ENCODE measurements at places on chromosomes 1 and 21.

GRCh38 chr1:245154429-245155271, at the start of gene KIF26B:
Gene KIF26B, plus strand, starts transcription at chr1:245154985. Its CDS starts 440 bp downstream, at chr1:245155425.
- H3K4me3 ChIP-seq: peak within 1 kb of the TSS; percentile 61
- no peak within 1 kb of the TSS for H3K27ac ChIP-seq
- no peak for DNase-seq
- peaks cover 96% of the 10 kb centered on the region for H3K27me3 ChIP-seq
- H3K4me1 ChIP-seq: peaks cover 23% of the 10 kb centered on the region
- no peaks in the 10 kb centered on the region for H3K36me3 ChIP-seq

DNA sequence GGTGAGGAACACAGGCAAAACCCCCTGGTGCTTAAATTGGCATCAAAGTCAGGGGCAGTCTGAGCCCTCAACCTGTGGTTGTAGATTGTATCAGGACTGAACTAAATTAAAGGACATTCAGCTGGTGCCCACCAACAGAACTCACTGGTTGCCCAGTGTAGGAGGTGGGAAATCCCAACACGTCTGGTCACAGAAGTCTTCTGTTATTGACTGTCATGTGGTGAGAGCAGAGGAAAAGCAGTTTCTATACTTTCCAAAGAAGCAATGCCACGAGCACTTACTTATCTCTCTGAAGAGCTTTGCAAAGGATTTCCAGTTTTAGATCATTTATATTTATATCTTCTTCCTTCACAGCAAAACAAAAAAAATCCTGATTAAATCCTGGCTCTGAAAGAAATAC, 15.0 kb upstream of the ACTA1 start:
- H3K36me3 ChIP-seq: no peaks in the 10 kb centered on the region
- no peak for DNase-seq
- no peaks in the 10 kb centered on the region for H3K4me1 ChIP-seq
- H3K27me3 ChIP-seq: no peaks in the 10 kb centered on the region
- no peak overlapping the region for H3K4me3 ChIP-seq
- no peak overlapping the region for H3K27ac ChIP-seq

GRCh38 chr1:154862907-154863306, 7.2 kb downstream of the KCNN3 start:
- H3K4me1 ChIP-seq: no peaks in the 10 kb centered on the region
- DNase-seq: no peak
- H3K27me3 ChIP-seq: peaks cover 46% of the 10 kb centered on the region
- H3K36me3 ChIP-seq: no peaks in the 10 kb centered on the region
- no peak overlapping the region for H3K4me3 ChIP-seq
- H3K27ac ChIP-seq: no peak overlapping the region

DNA sequence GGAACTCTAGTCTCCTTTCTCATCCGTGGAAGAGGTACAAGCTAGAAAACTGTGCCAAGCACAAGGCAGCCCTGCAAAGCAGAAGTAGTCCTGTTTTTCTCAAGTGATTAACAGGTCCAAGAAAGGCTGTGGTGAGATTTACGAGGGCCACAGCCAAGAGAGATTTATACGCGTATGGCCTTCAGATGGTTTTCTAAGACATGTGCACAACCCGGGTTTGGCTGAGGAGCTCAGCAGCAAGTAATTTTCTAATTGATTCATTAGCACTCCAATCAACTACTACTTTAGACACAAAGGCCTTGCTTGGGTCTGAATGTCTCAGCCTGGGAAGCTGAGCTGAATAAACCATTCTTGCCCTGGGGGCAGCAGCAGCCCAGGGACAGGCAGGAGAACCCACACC, 55.8 kb downstream of the SSBP3 start:
- H3K36me3 ChIP-seq: no peaks in the 10 kb centered on the region
- DNase-seq: no peak
- H3K27ac ChIP-seq: no peak overlapping the region
- no peaks in the 10 kb centered on the region for H3K4me1 ChIP-seq

DNA sequence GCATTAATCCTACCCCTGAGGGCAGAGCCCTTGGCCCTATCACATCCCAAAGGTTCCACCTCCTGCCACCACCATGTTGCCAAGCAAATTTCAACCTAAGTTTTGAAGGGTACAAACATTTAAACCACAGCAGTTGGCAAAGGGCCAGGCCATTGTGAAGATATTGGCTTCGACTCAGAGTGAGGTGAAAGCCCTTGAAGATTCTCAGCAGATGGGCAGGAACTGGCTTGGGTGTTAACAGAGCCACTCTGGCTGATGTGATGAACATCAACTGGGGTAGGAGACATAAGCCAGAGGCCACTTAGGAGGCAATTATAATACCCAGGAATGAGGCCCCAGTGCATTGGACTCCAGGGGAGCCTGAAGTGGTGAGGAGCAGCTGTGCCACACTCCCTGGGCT, 207.7 kb upstream of the KAZN start:
- no peaks in the 10 kb centered on the region for H3K4me1 ChIP-seq
- H3K4me3 ChIP-seq: no peak overlapping the region
- H3K36me3 ChIP-seq: no peaks in the 10 kb centered on the region
- no peak for DNase-seq
- no peak overlapping the region for H3K27ac ChIP-seq

DNA sequence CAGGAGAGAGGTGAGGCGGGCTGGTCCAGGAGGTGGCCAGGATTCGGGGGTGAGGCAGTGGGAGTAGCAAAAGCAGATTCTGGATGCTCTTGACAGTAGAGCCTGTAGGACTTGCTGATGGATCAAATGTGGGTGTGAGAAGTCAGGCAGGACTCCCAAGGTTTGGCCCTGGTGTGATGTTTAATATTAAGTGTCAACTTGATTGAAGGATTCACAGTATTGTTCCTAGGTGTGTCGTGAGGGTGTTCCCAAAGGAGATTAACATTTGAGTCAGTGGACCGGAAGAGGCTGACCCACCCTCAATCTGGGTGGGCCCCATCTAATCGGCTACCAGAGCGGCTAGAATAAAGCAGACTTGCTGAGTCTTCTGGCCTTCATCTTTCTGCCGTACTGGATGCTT, 6.8 kb upstream of the RAB4A start:
- H3K27ac ChIP-seq: no peak overlapping the region
- no peaks in the 10 kb centered on the region for H3K27me3 ChIP-seq
- 0 out of 2 replicates have a peak, but pooled peaks cover 5% of the 10 kb centered on the region for H3K4me1 ChIP-seq
- H3K4me3 ChIP-seq: no peak overlapping the region
- no peaks in the 10 kb centered on the region for H3K36me3 ChIP-seq

GRCh38 chr1:198633675-198634121, 5.1 kb upstream of the PTPRC start:
- H3K27ac ChIP-seq: no peak overlapping the region
- H3K4me3 ChIP-seq: no peak overlapping the region
- no peaks in the 10 kb centered on the region for H3K36me3 ChIP-seq

DNA sequence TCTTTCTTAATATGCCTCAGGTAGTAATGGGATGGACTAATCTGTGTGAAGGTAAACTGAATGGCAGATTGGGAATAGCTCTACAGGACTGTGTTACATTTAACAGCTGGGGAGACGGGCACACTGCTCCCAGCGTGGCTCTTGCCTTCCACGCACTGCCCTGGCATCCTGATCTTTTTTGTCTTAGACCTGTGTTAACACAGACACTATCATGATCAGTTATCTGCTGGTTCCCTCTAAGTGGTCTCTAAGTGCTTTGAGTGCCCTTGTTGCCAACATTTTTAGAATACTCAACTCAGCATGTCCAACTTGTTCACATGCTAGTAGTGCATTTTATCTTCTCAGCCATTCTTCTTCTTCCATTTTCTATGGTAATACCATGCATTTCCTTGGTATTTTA, 208.1 kb downstream of the RYR2 start:
- no peak overlapping the region for H3K27ac ChIP-seq
- no peak for DNase-seq
- no peak overlapping the region for H3K4me3 ChIP-seq
- H3K36me3 ChIP-seq: no peaks in the 10 kb centered on the region
- H3K4me1 ChIP-seq: no peaks in the 10 kb centered on the region

DNA sequence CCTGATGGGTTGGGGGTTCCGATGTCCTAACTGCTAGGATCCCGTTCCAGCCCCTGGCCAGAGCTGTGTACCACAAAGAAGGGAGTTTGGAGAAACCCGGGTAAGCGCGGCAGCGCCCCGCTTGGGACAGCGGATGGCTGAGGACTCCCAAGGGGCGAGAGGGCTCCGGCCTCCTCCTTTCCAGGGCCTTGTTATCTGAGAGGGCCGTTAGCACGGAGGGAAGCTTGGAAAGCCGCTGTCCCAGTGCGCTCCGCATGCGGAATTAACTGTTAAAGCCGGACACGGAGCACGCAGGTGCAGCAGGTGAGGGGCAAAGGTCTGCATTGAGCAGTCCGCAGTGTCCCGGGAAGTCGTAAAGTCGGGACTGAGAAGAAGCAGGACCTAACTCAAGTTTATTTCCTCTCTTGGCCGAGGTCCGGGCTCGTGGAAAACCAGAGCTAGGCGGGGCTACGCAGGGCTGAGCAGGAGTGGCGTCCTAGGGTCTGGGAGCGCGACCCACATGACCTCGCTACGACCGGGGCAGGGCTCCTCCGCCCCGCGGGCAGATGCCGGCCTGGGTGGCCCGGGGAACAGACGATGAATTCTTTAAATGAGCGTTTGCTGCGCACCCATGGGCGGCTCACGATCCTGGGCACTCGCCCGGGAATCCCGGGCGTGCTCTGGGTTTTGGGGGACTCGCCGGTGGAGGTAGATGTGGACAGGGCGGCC, 4.5 kb downstream of the LHX4 start:
- DNase-seq: no peak
- H3K27me3 ChIP-seq: no peaks in the 10 kb centered on the region
- H3K27ac ChIP-seq: no peak overlapping the region
- no peaks in the 10 kb centered on the region for H3K36me3 ChIP-seq

GRCh38 chr1:164263540-164263939, 295.4 kb upstream of the PBX1 start:
- no peak for DNase-seq
- H3K27me3 ChIP-seq: no peaks in the 10 kb centered on the region
- no peaks in the 10 kb centered on the region for H3K36me3 ChIP-seq
- no peak overlapping the region for H3K4me3 ChIP-seq

DNA sequence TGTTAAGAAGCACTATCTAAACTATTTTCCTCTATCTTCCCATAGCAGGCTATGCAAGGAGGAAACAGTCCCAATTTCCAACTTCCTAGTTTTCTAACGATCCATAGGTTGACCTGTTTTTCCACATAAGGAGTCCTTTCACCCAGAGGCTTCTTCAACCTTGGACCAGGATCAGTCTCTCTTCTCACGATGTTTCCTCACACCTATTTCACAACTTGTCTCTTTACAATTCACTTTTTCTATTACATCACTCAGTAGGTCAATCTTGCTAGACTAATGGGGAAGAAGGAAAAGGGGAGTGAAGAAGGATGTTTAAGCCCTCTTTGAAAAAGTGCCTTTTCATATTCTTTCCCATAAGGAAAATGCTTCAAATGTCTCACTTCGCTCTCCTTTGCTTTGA, 15.9 kb downstream of the PALMD start:
- H3K4me1 ChIP-seq: peaks cover 63% of the 10 kb centered on the region
- no peaks in the 10 kb centered on the region for H3K27me3 ChIP-seq
- no peak overlapping the region for H3K4me3 ChIP-seq

GRCh38 chr1:42479621-42480020, 16.5 kb downstream of the CCDC30 start:
- DNase-seq: peak; percentile 56
- H3K4me3 ChIP-seq: no peak overlapping the region
- peaks cover 6% of the 10 kb centered on the region for H3K4me1 ChIP-seq
- no peak overlapping the region for H3K27ac ChIP-seq
- H3K27me3 ChIP-seq: no peaks in the 10 kb centered on the region
- no peaks in the 10 kb centered on the region for H3K36me3 ChIP-seq

GRCh38 chr1:157047062-157047410, 1.5 kb upstream of the ARHGEF11 start:
- no peaks in the 10 kb centered on the region for H3K27me3 ChIP-seq
- peaks cover 27% of the 10 kb centered on the region for H3K4me1 ChIP-seq
- no peaks in the 10 kb centered on the region for H3K36me3 ChIP-seq
- H3K27ac ChIP-seq: no peak overlapping the region
- DNase-seq: no peak

DNA sequence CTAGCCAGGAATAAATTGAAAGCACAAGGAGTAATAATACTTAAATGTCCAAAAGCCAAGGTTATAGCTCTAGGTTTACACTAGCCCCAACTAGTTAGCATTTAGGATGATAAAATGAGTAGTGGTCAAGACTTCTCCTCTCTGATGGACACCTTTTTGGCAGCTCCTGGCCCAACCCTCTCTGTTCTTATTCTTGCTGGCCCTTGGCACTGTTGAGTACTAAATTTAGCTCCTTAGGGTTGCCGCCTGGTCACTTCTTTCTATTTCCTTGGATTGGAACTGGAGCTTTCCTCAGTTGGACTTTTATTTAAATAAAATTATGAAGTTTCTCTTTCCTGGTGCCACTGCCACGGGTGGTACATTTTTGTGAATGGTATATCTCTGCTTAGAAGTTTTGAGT, 28.3 kb downstream of the ARID1A start:
- H3K4me3 ChIP-seq: no peak overlapping the region
- no peaks in the 10 kb centered on the region for H3K36me3 ChIP-seq
- H3K27me3 ChIP-seq: no peaks in the 10 kb centered on the region
- peaks cover 61% of the 10 kb centered on the region for H3K4me1 ChIP-seq
- no peak overlapping the region for H3K27ac ChIP-seq

GRCh38 chr1:157844089-157844830, 2.7 kb upstream of the CD5L start:
- peaks cover 12% of the 10 kb centered on the region for H3K27me3 ChIP-seq
- no peak for DNase-seq
- no peak overlapping the region for H3K27ac ChIP-seq

DNA sequence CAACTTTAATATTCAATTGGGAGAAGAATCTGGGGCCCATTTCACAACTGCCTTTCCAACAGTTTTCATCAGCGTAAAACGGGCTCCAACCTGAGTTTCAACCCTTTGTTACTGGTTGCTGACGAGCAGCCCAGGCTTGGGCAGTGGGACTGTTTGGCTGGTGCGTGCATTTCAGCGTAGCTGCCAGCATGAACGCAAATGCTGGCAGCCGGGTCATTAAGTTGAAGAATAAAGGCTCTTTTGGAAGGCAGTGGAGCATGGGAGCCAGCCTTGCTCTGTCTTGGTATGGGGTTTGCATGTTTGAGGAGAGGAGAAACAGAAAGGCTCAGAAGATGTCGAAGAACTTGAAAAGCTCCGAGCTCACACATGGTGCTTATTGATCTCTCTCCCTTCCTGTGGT, 40.7 kb downstream of the WDR3 start:
- no peaks in the 10 kb centered on the region for H3K36me3 ChIP-seq
- H3K4me3 ChIP-seq: no peak overlapping the region
- no peaks in the 10 kb centered on the region for H3K4me1 ChIP-seq
- no peak for DNase-seq

DNA sequence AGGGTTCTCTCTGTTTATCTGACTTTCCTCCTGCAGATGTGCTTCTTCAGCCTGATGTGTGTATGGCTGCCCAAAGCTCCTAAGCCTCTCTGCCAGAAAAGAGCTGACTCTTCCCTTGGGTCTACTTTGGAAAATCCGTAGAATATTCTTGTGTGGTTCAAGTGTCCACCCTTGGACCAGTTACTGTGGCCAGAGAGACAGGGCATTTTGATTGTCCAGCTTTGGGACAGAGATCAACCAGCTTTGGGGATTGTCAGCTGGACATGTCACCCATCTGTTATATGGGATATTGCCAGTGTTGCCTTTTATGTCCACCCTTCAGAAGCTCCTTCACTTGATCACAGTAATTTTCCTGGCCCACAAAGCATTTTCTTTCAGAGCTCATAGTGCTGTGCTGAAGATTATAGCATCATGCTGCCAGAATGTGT, 126.2 kb upstream of the L1TD1 start:
- H3K36me3 ChIP-seq: peaks cover 10% of the 10 kb centered on the region
- DNase-seq: no peak
- no peaks in the 10 kb centered on the region for H3K4me1 ChIP-seq
- no peak overlapping the region for H3K27ac ChIP-seq
- H3K4me3 ChIP-seq: no peak overlapping the region
- H3K27me3 ChIP-seq: no peaks in the 10 kb centered on the region

GRCh38 chr1:198462365-198463019, 78.0 kb downstream of the ATP6V1G3 start:
- H3K4me1 ChIP-seq: 0 out of 2 replicates have a peak, but pooled peaks cover 3% of the 10 kb centered on the region
- no peak overlapping the region for H3K4me3 ChIP-seq
- no peak overlapping the region for H3K27ac ChIP-seq
- no peak for DNase-seq

Data from PC-9 (cell line).